ENCODE measurements at places on chromosomes 11 and 22. TPM values are rescaled to one million over a fixed set of nuclear protein-coding genes. Genes with fewer than 3 reads are reported as not detected.
A peak's percentile ranks its signal among the peaks of the same experiment; 100 is the strongest.

SEPTIN3 gene
- not detected for total RNA-seq

ALG12 gene
- total RNA-seq, result 14.3 TPM

DNA sequence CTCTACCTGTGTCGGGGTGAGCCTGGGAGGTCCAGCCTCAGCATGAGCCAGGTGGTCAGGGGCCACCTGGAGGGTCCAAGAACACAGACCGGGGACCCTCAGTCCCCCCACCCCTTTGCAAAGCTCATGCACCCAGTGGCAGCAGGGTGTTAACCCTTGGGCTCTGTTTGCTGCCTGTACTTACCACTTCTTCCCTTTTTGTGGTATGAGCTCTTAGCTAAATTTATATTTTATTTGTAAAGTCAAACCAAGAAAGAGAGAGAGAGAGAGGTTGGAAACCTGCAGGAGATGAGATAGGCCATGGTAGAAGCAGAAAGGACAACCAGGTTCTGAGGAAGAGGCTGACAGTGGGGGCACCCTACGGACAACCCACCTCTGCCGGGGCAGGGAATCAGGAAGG, 29.9 kb downstream of the IL10RA start:
- no peak for DNase-seq

GRM5 gene
- total RNA-seq, result 0.13 TPM

CARNS1 gene
- 22.2 TPM for total RNA-seq

- peak; percentile 94 for DNase-seq
These were observed at the start of gene FOSL1 for GRCh38 chr11:65900125-65900898. TSS of gene FOSL1 (minus strand) at chr11:65900388. CDS start at chr11:65900339, 49 bp downstream.

- no peak for DNase-seq
These were observed 34.4 kb upstream of the SUSD2 start for GRCh38 chr22:24146791-24147353.

SCGB1D2 gene
- not detected for total RNA-seq

ZNF280B gene
- 0.57 TPM for total RNA-seq

BIRC3 gene
- 1.8 TPM for total RNA-seq

DNA sequence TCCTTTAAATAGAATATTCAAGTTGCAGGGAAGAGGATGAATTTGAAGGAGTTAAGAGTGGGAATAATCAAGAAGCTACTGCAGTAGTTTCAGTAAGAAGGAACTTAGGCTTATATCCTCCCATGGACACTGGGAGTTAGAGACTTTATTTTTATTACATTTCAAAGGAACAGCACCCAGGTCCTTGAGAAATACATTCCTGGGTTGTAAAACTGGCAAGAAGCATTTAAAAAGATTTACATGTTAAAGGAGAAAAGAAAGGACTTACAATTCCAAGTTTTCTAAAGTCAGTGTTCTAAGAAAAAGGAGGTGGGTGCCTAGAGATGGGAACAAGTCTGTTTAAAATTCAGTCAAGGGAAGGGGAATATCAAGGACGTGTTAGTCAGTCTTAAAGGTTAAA, 306.9 kb downstream of the JRKL start:
- DNase-seq, result no peak

- DNase-seq, result peak; percentile 14
These were observed 18.0 kb upstream of the UBASH3B start for GRCh38 chr11:122637541-122637940.

- DNase-seq, result no peak
These were observed 321.1 kb downstream of the AASDHPPT start for GRCh38 chr11:106398502-106399075.

YPEL1 gene
- 9.6 TPM for total RNA-seq

SLCO2B1 gene
- total RNA-seq, result 14.3 TPM

DNA sequence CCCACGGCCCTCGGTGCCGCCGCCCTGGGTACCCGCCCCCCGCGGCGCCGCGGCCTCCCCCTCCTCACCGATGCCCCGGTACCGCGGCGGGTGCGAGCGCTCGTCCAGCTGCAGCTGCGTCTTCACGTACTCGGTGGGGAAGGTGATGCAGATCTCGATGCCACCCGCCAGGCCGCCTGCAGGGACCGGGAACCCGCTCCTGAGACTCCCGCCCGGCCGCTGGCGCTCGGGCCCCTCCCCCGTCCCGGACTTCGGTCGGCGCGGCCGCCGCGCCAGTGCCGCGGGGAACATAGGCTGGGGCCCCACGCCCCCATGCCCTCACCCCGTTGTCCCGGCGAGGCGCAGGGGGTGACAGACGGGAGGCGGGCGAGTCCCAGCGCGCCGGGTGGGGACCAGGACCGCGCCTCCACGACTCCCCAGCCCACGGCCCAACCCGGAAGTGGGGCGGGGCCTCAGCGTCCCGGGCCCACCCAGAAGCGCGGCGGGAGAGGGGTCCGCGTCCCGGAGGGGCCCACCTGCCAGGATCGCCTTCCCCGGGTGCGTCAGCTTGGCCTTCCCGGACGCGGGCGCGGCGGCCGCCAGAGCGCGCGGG, 375 bp downstream of the SLC25A1 start:
- no peak for DNase-seq

- DNase-seq, result no peak
These were observed 106.4 kb upstream of the ANO1 start for GRCh38 chr11:69971741-69972140.

DNA sequence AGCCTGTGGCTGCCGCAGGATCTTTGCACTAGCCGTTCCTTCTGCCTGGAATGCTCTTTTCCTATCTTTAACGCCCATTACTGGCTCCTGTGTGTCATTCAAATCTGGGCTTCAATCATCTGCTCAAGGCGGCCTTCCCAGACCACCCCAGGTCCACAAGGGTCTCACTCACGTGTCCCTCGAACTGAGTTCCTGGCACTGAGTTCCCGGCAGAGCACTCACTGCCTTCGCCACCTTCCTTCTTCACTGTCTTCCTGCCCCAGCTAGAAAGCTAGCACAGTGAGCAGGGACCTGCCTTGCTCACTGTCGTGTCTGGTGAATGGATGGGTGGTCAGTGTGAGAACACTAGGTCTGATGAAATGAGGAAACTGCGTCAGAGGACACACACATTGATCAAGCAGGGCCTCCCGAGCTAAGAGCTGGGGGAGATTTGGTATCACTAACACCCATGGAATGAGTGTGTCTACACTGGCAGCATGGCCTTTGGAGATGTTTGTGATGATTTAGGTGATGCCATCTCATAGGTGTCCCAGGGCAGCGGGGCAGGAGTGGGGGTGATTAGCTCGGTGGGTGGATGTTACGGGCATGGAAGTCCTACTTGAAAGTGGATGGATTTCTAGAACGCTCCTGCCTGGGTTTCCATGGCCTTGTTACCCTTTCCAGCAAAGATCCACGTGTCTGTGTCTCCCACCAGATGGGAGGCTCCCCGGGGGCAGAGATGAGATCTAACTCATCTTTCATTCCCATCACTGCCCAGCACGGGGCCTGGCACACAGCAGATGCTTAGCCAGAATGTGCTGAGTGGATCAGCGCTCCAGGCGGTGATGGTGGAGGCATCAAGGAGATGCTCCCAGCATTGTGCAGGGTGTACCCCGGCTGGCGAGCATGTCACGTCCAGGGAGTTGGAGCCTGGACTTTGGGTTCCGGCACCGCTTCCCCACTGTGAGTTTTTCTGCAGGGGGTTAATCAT, 64.5 kb downstream of the SHISAL1 start:
- DNase-seq, result no peak

DNA sequence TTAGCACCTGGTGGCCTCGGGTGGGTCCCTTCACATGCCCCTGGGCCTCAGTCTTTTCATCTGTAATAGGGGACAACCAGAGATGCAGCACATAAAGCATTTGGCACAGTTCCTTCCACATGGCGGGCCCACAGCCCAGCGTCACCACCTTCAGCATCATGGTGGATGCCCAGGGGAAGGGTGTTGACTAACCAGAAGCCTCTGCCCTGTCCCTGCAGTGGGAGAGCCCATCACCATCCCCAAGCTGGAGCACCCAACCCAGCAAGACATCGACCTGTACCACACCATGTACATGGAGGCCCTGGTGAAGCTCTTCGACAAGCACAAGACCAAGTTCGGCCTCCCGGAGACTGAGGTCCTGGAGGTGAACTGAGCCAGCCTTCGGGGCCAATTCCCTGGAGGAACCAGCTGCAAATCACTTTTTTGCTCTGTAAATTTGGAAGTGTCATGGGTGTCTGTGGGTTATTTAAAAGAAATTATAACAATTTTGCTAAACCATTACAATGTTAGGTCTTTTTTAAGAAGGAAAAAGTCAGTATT, 14.8 kb upstream of the UVRAG start:
- DNase-seq, result peak; percentile 69

DNA sequence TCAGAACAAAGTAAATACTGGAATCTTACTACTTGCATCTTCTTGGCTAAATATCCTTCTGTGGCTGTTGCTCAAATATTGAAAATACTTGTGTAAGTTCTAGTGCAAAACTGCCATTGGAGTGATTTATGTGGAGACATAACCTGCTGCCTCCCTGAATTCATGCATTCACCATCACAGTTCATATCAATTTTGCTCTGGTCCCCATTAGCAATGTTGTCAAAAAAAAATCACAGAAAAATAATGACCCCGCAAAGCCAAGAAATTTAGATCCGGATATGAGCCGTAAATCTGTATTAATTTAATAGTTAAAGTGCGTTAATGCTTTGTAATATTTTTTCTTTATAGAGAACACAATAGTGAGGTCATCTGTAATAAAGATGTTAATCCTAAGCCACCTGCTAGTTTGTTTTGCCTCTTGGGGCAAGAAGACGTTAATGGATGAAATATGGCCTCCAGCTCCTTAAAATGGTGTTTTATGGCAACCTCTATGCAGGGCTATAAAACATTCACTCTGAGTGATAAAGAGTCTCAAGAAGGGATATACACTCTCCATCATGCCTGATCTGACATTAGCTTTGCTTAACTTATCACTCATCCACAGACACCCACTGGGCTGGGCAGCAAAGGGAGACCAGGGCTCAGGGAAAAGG, 255.9 kb downstream of the INSC start:
- DNase-seq, result no peak

- no peak for DNase-seq
These were observed 375.6 kb downstream of the KCNA4 start for GRCh38 chr11:29641201-29641600.

GRCh38 chr11:61442616-61443015, 12.7 kb downstream of the SDHAF2 start:
- no peak for DNase-seq

GRCh38 chr11:77318600-77318999, 17.1 kb upstream of the GDPD4 start:
- DNase-seq, result no peak

DNA sequence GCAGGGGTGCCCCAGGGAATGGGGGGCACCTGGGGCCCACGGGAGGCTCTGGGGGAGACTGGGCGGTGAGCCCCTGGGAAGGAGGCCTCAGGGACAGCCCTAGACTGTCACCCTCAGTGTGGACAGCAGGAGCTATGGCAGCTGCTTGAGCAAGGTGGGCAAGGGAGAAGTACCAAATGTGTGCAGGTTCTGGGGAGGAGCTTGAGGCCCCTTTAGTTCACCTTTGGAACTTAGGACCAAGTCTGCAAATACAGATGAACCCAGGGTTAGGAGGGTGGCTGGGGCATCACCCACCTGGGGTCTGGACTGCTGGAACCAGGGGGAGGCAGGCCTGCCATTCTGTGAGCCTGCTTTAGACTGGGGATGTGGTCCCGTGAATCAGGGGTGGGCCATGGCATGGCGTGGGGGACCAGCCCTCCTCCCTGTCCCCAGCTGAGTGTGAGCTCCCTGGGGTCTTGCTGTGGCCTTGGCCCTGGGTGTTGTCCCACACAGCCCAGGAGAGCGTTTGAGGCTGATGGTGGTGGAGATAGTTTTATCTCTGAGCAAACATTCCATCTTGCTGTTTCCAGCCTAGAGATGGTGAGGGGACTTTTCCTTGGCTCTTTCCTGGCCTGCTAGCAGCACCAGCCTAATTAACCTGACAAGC, 122.3 kb downstream of the KCNQ1 start:
- DNase-seq, result peak; percentile 73

GRCh38 chr11:89168396-89168795, 9.3 kb upstream of the TYR start:
- DNase-seq, result no peak

SYT8 gene
- total RNA-seq, result not detected

DNA sequence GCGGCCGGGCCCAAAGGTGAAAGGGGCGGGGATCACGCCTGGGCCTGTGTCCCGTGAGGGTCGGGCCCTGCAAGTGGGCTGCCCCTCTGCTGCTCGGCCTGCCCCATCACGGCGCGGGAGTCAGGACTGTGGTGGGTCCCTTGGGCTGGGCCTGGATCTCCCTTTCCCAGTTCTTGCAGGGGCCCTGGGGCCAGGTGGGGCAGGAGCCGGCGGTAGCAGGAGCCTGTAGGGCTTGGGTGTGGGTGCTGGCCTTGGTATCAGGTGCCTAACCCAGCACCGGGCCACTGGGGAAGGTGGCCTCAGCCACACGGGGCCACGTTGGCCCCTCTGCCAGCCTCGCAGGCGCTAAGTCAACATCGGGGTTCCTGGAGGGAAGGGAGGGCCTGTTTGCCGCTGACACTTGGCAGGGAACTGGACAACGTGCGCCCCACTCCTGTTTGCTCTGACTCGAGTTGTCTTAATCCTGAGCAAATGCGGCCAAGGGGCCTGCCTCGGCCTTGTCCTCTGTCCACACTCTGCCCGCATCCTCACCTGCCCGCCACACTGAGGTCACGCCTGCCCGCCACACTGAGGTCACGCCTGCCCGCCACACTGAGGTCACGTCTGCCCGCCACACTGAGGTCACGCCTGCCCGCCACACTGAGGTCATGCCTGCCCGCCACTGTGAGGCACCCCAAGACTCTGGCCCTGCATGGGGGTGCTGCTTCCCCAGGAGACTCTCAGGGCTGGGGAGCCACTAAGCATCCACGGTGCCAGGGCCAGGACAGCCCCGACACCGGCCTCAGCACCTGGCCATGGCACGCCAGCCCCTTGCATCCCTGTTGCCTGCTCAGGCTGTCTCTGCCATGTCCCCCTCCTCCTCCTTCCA, 14.2 kb upstream of the MUC5B start:
- peak; percentile 55 for DNase-seq
